ENCODE measurements at places on chromosomes 12 and 14. TPM values are rescaled to one million over a fixed set of nuclear protein-coding genes. Genes with fewer than 3 reads are reported as not detected.

DNA sequence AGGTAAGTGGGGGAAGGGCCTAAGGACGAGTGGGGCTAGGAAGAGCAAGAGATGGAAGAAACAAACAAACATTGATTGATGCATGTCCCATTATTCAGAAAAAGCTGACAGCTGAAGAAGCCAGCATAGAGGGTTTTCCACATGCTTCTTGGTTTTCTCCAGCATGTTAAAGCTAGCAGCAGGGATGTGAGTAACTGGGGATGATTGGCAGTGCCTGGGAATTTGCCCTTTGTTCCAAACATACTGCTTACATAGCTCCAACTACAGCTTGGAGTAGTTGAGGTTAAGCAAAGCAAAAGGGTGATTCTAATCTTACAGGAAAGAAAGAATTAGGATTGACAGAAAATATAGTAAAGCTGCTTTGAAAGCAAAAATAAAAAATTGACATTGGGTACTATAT, 68.0 kb upstream of the IFNG-AS1 start:
- DNase-seq: no peak

- peak; percentile 52 for DNase-seq
Observed at GRCh38 chr14:102508774-102509745, 516 bp downstream of the ANKRD9 start.

- DNase-seq: no peak
Observed at GRCh38 chr12:89041078-89041477, 311.2 kb downstream of the DUSP6 start.

- DNase-seq: no peak
Observed at GRCh38 chr12:64304571-64304970, 82.5 kb upstream of the KICS2 start.

DNA sequence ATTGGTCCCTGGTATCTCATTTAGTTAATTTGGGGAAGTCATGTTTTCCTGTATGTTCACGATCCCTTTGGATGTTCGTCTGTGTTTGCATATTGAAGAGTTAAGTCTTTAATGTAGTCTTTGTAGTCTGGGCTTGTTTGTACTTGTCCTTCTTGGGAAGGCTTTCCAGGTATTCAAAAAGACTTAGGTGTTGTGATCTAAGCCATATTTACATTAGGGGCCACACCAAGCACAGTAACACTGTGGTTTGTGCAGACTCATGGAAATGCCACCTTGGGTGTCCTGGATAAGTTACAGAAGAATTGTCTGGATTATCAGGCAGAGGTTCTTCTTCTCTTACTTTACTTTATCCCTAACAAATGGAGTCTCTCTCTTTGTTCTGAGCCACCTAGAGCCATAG, 380.3 kb downstream of the CCER1 start:
- no peak for DNase-seq

The CLEC7A gene
- 20.8 TPM for total RNA-seq

The TRAF3 gene
- total RNA-seq: 31.6 TPM

The COCH gene
- total RNA-seq: 0.27 TPM

DNA sequence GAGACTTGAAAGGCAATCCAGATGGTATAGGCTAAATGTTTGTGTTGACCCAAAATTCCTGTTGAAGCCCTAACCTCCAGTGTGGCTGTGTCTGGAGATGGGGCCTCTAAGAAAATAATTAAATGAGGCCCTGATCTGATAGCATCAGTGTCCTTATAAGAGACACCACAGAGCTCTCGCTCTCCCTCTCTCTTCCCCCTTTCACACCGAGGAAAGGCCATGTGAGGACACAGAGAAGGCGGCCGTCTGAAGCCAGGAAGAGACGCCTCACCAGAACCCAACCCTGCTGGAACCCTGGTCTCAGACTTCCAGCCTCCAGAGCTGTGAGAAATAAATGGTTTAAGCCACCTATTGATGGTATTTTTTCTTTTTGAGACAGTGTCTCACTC, 87.5 kb downstream of the SCARB1 start:
- DNase-seq: no peak

The TSPAN9 gene
- 1.6 TPM for total RNA-seq

The RPS6KL1 gene
- 1.9 TPM for total RNA-seq

The TROAP gene
- 2.2 TPM for total RNA-seq

- DNase-seq: no peak
Observed at GRCh38 chr12:68959143-68959858, 26.3 kb upstream of the CPM start.

DNA sequence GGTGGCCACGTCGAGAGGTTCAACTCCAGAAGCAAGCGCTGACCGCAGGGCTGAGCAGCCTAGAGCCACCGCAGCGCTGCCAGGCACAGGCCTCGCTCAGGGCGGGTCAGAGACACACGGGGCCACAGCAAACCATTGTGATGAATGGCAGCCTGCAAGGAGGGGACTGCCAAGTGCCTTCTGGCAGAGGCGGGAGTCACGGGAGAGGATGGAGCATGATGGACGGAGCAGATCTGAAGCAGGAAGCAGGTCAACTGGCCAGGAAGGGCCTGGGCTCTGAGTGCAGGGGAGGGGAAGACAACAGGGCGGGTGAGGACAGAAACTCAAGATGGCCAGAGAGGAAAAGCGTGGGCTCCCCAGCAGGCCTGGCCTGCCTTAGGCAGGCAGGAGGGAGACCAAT, 49.8 kb downstream of the CDC42BPB start:
- no peak for DNase-seq

GRCh38 chr12:48119834-48120195, 651 bp downstream of the PFKM start:
- DNase-seq: no peak

The EPYC gene
- total RNA-seq: not detected

GRCh38 chr14:65228956-65229747, 126.8 kb upstream of the MAX start:
- DNase-seq: no peak

DNA sequence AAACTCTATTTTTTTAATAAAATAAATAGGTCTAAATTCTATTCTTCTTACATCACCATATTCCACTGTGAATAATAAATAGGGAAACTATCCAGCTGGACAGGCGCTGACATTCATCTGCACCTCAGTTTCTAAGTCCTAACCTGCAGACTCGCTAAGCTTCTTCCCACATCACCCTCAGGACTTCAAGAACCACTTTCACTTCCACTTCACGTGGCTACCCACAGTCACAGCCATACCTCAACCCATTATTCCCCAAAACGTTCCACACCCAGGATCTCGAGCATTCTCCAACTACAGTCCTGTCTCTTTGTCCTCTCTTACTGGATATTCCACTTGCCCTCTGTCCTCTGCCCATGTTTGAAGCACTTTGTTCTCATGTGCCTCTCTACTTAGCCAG, 71.1 kb downstream of the C2CD5 start:
- DNase-seq: no peak

- no peak for DNase-seq
Observed at GRCh38 chr14:63209160-63209559, 4.9 kb downstream of the RHOJ start.

The ZDHHC22 gene
- not detected for total RNA-seq

DNA sequence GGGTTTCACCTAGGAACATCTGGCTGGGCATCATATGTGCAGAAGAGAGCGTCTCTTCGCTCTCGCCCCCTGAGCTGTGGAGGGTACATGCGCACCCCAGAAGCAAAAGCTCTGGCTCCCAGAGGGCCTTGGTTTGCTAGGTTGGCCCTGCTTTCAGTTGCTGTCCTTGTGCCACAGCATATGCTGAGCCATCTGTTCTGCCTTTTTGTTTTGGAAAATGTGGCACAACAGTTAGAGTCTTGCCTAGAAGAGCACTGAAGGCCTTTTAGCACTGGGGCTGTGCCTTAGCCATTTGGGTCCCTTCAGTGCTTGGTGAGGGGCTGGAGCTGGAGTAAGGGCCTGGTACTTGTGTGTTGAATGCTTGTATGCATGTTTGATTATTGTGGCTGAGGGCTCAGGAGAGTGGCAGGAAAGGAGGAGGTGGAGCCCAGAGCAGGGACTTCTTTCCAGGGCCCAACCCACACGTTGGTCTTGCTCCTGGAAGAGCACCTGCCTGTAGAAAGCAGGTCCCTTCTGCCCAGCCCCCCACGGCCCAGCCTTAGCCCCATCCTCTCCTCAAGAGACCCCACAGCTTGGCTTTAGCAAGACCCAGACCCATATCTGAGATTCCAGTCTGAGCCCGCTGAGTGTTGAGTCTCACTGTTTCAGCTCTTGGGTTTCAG, 113.7 kb downstream of the SLC25A47 start:
- no peak for DNase-seq

GRCh38 chr14:92033906-92034687, 5.8 kb downstream of the TRIP11 start:
- DNase-seq: no peak

DNA sequence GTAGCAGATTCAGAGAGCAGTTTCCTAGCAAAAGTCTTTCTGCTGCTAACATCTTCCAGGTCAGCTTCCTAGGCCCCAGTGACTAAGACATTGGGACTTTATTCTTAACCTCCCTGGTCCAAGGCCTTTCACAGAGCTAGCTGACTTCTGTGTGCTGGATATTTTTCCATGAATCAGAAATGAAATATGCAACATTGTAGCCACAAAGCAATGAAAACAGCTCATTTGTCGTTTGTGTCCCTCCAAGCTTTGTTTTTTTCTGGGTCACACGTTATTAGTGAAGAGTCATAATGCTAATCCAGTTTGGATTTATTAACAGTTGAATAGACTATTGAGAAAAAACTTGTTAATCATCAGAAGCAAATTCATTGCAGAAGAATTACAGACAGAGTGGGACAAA, 82.4 kb downstream of the ARF6 start:
- no peak for DNase-seq

The CLEC4D gene
- total RNA-seq: 1.7 TPM

DNA sequence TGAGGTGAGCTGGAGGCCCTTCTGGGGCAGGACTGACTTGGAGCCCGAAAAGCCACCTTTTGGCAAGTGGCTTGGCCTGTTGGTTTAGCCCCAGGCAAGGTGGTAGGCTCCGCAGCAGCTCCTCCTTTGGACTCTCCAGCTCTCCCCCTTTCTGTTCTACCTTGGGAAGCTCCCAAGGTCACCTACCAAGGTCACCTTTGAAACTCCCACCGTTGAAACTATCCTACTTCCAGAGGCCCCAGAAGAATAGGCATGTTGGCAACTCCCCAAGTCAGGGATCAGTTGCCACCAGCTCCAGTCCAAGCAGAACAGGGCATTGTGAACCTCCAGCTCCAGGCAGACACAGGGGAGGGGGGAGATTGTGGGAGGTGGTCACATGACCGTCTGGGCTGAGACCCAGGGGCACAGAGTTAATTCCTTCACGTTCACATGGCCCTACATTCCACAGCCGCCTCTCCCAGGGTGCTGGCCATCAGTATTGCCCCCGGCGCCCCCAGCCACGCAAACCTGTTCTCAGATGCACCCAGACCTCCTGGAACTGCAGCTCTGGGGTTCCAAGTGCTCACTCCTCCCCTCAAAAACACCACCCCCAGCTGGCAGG, 14.4 kb downstream of the IRF2BPL start:
- DNase-seq: no peak

- DNase-seq: no peak
Observed at GRCh38 chr12:57579677-57580465, 11.1 kb upstream of the PIP4K2C start.

DNA sequence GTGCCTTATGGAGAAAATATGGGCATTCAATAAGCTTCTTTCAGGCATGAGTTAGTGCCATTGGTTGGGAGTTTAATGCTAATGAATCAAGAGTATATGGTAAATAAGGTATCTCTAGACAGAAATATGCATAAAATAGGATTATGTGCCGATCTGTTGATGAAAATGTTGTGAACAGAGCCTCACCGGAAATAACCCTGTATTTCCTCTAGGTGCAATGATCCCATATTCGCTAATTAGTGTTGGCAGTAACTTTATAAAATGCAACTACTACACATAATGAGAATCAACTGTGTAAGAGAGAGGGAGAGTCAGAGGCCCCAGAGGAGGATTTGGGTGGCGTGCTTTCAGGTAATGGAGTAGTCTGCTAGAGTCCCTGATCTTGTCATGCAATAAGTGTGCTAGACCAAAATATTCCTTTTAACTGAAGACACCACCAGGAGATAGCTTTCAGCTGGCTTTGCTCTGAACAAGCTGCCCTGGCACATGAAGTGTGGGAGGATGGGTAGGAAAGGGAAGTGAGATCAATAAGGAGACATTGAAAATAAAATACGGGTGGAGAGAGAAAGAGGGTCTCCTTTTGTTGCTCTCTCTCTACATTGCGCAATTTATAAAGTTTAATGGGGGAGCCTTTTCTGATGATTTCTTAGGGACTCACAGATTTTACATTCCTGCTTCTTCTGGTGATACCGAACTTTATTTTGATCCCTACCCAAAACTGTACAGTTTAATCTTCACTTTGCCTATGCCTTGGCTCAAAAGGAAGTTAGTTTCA, 68.6 kb upstream of the PLXNC1 start:
- no peak for DNase-seq

DNA sequence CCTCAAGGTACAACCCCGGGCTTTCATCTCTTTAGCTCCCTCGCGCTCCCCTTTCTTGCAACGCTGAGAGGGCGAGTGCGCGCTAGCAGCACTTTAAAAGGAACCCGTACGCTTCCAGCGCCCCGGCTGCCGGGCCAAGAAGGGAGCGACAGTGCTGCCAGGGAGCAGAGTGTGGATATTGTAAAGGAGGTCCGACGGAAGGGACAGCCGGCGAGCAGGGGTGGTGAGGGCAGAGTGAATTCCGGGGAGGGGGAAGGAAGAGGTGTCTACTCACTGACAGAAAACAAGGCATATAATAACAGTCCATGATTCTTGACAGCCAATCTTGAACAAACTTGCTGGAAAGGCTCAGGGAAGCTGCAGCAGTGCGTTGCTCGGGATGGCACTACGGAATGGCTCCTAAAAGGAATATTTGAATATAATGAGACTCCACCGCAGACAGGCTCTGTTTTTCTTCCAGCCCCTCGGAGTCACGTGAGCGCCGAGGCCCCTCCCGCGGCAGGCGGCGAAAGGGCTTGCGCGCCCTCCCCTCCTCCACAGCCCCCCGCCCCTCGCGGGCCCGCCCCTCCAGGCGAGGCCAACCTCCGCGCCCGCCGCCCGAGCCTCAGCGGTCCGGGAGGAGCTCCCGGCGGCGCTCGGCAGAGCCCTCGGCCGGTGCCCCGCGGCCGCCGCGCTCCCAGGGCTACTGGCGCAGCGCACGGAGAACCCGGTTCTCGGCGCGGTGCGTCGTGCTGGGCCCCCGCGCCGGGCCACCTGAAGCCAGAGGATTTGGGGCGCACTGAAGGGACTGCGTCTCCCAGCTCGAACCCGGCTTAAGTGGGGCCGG, 3.4 kb downstream of the BMP4 start:
- DNase-seq: no peak

The RHOJ gene
- not detected for total RNA-seq

DNA sequence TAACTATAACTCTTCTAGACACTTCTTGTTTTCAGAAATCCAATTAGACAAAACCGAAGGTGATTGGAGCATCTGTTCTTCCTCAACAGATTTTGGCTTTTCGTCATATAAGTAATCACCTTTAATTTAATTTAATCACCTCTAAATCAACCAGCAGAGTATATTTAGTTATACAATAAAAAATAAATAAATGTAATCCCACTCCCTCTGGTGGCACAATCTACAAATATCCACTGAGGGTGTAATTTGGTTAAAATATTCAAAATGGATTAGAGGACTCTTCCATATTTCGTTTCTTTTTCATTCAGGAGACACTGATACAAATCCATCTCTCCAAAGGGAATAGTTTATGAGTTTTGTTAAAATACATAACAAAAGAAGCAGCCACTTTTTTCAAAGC, 18.3 kb upstream of the SLC35F4 start:
- no peak for DNase-seq

GRCh38 chr14:22159957-22160356, 429.1 kb downstream of the DAD1 start:
- no peak for DNase-seq

The METTL25 gene
- 21.2 TPM for total RNA-seq

- no peak for DNase-seq
Observed at GRCh38 chr12:43480591-43480990, 71.4 kb downstream of the ADAMTS20 start.

Measured in natural killer cell (primary cell).